NCI-H2171 treated with DMSO at 0.1 percent for 48 hours (cell line): ENCODE measurements at places on chromosomes 4 and X.

GRCh38 chr4:186771624-186772023 is 48.0 kb upstream of the FAT1 start:
- no peak for DNase-seq

DNA sequence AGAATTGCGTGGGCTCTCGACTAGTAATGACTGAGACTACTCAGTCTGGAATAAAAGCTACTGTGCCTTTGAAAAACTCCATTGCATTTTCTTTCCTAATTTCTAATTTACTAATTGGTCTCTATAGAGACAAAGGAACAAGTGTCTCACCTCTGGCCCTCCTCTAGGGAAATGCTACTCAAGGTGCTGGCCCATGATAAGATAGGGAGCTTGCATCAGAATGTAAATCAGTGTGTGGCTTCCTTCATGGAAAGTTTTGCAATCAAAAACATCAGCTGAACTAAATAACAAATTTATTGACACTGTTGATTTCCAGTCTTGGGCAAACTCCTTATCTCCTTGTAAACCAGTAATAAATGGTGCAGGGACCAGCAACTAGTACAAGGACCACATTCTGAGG is 81.8 kb downstream of the SRPX start:
- DNase-seq, result no peak

GRCh38 chrX:153560000-153560399 is 38.9 kb downstream of the CCNQ start:
- no peak for DNase-seq

DNA sequence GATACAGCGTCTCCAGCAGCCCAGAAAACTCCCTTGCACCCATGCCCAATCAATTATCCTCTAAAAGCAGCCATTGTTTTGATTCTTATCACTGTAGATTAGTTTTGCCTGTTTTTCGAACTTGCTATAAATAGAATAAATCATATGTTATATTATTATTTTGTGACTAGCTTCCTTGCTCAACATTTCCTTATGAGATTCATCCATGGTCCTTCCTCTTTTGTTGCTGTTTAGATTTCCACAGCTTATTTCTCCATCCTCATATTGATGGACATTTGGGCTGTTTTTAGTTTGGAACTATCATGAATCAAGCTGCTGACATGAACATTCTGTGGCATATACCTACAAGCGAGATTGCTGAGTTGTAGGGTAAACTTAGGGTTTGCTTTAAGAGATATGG is 595.3 kb downstream of the BCOR start:
- DNase-seq, result no peak

DNA sequence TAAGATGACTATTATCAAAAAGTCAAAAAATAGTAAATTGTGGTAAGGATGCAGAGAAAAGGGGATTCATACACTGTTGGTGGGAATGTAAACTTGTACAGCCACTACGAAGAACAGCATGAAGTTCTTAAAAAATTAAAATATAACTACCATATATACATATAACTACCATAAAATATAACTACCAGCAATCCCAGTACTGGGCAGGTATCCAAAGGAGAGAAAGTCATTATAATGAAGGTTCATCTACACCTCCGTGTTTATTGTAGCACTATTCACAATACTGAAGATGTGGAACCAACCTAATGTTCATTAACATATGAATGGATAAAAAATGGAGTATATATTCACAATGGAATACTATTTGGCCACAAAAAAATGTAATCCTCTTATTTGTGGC is 360.9 kb upstream of the CT83 start:
- no peak for DNase-seq

DNA sequence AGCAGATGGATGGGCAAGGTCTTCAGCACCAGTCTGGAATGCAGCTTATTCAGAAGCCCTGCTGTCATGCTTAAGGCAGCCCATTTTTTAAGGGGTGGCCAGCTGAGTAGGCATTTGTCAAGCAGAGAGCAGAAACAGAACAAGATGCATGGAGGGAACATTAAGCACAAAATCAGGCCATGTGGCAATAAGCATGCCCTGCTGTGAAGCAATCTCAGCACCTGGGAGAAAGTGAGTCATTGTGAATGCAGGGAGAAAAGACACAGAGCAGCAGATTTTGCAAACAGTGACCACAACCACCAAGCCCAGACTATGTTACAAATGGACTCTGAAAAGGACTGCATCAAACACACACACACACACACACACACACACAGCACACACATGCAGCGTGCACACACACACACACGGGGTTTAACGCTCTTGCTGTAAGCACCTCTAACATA is 94.1 kb upstream of the GALNT7 start:
- peak; percentile 56 for DNase-seq

DNA sequence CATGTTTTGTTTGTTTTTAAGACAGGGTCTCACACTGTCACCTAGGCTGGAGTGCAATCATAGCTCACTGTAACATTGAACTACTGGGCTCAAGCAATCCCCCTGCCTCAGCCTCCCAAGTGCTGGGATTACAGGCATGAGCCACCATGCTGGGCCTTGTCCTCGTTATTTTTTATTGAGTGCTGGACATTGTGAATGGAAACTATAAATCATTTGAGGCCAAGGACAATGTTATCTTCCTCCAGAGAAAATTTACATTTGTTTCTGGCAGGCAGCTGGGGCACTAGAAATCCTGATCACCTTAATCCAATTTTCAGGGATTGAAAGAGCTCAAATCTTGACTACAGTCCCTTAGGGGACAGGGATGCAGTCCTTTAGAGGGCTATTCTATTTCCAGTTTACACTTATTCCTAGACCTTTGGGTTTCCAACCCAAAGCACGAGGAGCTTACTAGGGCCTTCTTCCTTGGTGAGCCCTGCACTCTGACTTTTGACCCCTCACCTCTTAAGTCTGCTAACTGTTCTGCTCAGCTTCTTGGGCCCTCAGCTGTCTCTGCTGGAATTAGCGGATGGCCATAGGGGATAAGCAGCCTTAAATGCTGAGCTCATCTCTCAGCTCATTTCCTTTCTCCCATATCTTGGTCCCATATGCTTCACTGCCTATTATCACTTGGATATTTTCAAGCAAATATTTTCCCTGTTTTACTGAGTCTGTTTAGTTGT is 23.0 kb upstream of the PDZD4 start:
- DNase-seq, result no peak

DNA sequence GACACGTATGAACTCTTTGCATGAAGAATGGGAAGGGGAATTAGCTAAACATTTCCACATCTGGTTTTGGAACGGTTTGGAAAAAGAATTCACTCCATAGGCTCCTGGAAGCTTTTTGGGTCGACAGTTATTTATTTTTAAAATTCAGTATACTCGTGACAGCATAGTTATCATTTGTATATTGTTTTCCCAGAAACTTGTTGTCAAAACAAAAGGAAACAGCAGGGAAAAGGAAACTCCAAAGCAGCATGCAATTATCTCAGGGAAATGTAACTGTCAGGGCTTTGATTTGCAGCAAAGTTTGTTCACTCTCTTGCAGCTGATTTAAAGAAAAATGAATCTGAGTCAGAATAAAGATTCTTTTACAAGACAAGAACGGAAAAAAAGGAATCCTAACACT is 86.5 kb downstream of the PLAC1 start:
- DNase-seq, result no peak

DNA sequence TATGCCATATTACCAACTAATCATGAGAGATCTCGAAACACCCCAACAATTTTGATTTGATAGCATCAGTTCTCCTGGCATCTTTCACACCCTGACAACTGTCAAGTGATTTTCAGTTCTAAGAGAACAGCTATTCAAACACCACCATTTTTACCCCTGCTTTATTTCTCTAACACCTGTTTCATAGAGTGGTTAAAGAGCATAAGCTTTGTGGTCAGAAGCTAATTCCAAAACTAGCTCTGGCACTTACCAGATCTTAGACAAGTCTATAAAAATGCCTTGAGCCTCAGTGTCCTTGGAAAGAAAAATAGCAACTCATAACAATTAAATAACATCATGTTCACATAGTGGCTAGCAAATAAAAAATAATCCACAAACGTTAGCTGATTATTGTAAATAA is 17.9 kb downstream of the PPA2 start:
- DNase-seq, result no peak

DNA sequence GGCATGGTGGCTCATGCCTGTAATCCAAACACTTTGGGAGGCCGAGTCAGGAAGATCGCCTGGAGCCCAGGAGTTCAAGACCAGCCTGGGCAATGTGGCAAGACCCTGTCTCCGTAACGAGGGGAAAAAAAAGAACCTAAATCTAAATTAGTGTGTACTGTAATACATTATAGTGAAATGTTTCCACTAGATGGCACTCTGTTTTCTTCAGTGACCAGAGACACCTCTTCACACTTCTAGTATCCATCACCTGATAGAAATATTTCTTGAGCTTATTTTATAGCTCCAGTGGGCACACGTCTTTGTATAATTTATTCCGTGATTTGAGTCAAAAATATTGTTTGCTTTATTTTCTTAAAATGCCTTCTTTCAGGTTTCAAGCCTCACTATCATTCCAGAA is 600.9 kb upstream of the DIPK2B start:
- peak; percentile 0 for DNase-seq

- no peak for DNase-seq
Observed at GRCh38 chrX:74835566-74835965, 89.7 kb downstream of the NEXMIF start.

DNA sequence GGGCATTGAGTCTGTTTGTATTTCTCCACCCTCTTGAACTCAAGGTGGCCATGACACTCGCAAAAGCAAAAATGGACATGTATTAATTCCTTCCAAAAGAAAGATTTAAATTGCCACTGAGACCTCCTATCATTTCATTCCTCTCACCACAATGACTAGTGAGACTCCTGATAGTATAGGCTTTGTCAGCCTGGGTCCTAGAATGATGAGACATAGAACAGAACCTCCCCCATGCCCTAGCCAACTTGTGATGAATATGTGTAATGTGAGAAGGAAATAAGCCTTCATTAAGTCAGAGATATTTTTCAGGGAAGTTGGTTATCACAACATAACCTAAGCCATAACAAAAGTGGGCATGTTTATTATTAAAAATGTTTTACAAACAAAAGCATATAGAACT is 62.5 kb downstream of the ASB9 start:
- DNase-seq, result no peak

DNA sequence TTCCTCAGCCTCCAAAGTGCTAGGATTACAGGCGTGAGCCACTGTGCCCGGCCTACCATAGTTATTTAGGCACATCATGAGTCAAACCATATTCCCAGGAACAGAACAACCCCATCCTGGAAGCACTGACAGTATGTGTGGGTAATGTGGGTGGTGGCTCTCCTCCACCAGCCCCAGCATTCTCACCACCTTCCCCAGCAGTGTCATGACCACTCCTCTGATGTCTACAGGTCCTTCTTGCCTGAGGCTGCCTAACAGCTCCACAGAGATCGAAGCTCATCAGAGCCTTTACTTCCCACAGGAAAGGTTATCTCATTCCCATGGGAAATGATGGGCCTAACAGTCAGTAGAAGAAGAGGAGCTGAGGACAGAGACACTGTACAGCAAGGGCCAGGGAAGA is 129.5 kb upstream of the GPC4 start:
- DNase-seq, result no peak

- no peak for DNase-seq
Observed at GRCh38 chr4:137663251-137664045, 131.2 kb upstream of the PCDH18 start.

- DNase-seq, result no peak
Observed at GRCh38 chr4:121185960-121186359, 21.8 kb upstream of the TNIP3 start.

GRCh38 chr4:164508097-164508496 is 245.8 kb upstream of the SMIM31 start:
- no peak for DNase-seq

- DNase-seq, result no peak
Observed at GRCh38 chr4:38800961-38801450, 3.6 kb downstream of the TLR1 start.

DNA sequence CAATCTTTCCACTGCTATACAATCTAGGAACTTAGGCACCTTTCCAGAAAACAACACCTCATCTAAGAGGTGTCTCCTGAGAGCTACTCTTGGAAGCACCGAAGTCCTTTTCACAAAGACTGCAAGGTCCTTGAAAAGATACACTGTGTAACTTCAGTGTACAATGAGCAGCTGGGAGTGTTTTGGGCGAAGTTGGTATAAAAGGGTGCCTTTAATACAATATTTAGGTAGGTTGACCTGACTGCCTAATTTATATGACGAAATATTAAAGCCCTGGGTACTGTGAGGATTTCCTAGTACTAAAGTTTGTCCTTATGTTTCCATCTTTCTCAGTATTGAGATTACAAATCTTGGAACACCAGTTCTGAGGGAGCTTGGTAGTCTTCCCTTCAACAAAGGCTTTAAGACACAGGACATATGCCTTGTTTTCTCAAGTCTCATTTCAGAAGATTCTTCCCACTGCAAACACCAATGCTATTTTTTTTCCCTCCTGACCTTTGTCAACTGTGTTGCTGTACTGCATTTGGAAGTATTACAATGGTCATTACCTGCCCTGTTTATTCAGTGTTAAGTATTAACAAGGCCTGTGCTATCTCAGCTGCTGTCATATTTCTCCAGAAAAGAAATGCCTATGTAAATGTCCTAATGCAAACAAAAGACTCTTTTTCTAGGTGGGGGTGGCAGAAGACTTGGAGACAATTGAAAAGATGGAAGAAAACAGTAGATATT is 134.2 kb downstream of the MAML3 start:
- DNase-seq, result no peak

DNA sequence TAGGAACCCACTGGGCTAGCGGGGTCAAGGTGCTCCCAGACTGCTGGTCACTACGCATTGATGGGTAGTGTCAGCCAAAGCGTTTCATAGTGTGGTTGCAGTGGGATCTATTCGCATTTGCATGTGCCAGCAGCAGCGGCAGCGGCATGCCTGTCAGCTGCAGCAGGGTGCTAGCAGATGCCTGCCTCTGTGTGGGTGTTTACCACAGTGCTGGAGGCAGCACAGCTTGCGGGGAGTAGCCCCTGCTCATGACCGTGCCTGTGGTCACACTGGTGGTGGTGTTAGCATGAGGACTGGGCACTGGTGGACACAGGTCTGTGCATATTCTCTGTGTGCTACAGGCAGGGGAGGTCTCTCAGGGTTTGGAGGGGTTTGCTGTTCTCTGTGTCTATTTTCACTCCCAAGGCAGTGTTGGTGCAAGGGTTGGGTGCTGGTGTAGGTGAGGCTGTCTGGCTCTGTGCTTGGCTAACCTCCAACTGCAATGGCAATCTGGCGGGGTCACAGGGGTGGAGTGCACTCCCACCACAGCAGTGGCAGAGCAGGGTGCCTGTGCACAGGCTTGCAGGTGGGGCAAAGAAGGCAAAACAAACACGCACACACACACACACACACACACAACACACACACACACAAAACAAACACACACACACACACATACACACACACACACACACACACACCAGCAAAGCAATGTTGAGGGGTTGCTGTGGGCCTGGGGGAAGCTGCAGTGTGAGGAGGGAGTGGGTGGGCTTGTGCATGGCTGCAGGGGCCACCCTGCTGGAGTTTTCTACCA is 184.4 kb downstream of the GLUD2 start:
- DNase-seq, result no peak

DNA sequence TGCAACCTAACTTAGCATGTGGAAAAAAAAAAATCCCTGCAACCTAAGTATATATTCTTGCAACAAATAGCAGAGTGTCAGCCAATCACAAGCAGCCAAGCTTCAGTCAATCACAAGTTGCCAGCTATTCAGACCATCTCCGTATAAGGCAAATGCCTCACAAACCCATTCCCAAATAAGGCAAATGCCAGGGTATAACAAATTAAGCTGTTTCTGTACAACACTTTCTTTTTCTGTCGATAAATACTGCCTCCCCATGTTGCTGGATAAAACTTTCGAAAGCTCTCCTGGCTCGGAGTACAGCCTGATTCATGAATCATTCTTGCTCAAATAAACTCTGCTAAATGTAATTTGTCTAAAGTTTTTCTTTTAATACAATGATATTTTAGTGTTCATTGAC is 460.7 kb upstream of the SMIM31 start:
- DNase-seq, result no peak

GRCh38 chr4:174427571-174428140 is 94.6 kb downstream of the HPGD start:
- no peak for DNase-seq
